Gastrocnemius medialis (tissue), 4 donors: ENCODE measurements at places on chromosomes 13 and 19.

DNA sequence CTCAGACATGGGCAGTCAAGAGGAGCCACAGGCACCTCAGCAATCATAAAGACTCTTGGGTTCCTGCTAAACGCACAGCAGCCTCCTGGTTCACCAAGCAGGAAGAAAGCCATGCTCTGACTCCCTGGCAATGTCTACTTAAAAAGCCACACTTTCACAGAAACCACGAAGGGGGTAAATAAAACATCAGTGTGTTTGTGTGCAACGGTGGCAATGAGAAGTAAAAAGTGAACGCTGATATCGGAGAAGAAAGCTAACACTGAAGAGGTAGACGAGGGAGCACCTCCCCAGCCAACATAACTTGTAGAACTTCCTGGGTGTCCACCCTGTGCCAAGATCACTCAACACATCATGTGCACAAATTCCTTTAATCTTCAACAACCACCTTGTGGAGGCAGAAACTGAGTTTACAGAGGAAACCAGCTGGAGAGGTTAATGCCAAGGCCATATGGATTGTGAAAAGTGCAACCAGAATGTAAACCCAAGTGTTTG lies 30.2 kb downstream of the HSPH1 start:
- no peak for DNase-seq

GRCh38 chr13:38381890-38382289 lies 32.2 kb downstream of the UFM1 start:
- DNase-seq: no peak

GRCh38 chr13:37736045-37736444 lies 133.5 kb downstream of the TRPC4 start:
- DNase-seq: no peak

- peak; percentile 38 for DNase-seq
Observed at GRCh38 chr19:49512970-49513745, 697 bp downstream of the FCGRT start.

DNA sequence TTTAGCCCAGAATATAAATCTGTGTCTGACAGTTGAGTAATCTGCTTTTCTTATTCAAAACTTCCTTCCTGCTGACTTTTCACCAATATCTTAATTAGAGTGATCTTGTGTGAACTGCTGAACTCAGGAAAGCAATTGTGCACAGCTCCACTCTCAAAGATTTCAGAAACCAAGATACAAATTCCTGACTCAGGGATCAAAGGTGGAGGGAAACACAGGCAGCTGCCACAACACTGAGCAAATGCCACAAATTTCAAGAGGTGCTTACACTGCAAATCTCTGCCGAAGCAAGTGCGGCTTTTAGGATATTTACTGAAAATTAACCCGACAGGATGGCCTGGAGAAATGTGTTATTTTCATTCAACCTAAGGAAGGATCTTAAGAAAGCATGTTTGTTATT lies 111.4 kb downstream of the STOML3 start:
- no peak for DNase-seq

DNA sequence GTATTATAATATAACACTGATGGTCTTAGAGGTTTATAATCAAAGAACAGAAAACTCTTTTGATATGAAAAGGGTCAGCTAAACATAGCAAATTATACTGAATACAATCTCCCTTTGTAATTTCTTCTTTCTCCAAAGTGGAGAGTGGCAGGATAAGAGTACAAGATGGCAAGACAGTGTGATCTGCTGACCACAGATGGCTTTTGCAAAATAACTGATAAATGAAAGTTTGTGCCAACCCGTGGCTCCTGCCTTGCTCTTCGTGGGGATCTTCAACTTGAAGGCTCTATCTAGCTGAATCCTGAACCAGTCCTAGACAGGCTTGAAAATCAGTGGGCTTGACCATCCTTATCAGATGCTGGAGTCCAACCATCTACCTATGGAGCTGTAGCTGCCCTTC lies 185.7 kb downstream of the VWA8 start:
- no peak for DNase-seq

- DNase-seq: no peak
Observed at GRCh38 chr13:20799726-20800416, 26.1 kb upstream of the EEF1AKMT1 start.

DNA sequence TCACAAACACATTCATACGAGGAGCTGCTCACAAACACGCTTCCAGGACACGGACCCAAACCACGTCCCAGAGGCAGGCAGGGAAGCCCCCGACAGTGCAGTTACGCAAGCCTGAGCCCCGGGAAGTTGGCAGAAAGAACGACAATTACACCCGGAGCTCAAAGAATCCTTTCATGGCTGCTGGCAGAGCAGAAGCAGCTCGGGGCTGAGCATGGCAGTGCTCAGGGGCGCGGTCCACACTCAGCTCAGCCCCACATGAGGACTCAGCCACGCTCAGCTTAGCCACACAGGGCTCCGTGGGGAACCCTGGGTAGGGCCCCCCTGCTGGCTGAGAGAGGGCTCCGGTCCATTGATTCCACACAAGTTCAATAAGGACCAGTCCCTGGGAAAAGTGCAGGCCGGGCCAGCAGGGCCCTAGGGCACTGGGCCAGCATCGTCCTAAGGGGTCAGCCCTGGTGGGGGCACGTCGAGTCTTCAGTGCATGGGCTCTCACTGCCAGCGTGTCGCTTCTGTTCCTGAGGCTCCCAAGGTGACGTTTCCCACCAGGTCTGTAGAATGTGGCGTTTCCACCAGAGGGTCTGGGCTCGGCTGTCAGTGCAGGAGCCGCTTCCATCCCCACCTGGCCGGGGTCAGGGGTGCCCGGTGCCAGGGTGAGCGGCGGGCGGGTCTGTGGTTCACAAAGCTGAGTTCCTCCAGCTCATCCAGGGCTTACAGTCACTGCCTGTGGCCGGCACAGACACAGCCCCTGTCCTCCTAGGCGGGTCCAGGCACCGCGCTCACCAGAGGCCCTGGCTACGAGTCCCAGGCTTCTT lies 23.1 kb downstream of the GAS6 start:
- DNase-seq: no peak

DNA sequence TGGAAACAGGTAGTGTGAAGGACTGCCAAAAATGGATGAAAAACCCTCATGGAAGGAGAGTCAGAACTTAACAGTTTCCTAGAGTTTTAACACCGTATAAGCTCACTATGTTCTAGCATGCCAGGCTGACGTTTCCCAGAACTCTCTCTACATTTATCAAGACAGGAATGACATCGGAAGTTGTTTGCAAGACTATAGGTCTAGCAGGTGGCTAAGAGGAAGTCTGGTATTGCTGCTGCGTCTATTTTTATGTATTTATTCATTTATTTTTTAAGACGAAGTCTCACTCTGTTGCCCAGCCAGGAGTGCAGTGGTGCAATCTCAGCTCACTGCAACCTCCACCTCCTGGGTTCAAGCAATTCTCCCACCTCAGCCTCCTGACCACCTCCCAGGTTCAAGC lies 20.5 kb upstream of the ARL11 start:
- DNase-seq: no peak

GRCh38 chr19:29001141-29001581 lies 211.8 kb downstream of the UQCRFS1 start:
- no peak for DNase-seq

- DNase-seq: no peak
Observed at GRCh38 chr19:21483589-21484170, 21.7 kb upstream of the ZNF429 start.

DNA sequence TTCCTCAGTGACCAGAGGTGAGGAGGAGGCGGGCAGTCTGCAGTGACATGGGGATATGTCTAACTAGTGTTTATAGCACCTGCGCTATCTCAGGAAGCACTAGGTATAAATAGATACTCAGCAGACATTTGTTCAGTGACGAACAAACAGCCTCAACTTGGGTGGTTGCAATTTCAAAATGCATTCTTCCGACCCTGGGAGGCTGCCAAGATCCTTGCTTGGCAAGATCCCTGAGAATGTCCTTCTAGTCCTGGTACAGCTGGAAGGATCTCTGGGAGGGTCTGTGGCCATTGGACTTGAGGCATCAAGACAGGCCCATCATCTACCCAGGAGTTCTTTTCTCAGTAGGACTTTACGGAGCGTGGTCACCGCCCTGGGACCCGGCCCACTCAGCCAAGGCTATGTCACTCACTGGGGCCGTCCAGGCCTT lies 299.5 kb downstream of the ZNF536 start:
- DNase-seq: no peak

DNA sequence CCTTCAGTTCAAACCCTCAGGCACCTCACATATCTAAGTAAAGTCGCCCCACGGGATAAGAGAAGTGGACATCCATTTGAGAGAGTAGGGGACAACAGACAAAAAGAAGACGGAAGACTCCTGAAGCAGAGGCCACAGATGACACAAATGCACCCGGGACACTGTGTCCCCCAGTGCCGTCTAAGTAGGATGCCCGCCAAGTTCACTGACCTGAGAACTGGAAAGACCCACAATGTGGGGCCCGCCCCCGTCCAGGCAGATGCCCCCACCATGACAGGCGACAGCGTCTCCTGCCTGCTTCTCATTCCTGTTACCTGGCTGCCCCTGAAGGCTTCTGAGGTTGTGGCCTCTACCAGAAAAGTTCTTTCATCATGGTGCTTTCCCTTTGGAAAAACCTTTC lies 16.9 kb downstream of the ANKRD27 start:
- no peak for DNase-seq

DNA sequence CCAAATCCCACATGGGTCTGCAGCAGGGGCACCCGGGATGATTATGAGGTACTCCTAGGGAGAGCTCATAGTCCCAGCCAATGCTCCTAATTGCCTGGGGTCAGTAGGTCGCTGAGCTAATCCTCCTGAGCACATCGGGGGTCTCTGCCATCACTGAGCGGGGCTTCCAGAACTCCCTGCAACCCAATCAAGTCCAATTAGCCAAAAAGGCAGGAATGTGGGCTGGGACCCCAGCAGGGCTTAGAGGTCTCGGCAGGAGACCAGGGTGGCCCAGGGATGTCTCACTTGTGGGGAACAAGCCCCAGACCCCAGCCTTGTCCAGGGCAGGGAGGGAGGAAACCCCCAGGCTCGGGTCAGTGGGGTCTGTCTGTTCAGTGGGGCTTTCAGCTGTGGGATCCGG lies 17.1 kb upstream of the CPAMD8 start:
- no peak for DNase-seq

DNA sequence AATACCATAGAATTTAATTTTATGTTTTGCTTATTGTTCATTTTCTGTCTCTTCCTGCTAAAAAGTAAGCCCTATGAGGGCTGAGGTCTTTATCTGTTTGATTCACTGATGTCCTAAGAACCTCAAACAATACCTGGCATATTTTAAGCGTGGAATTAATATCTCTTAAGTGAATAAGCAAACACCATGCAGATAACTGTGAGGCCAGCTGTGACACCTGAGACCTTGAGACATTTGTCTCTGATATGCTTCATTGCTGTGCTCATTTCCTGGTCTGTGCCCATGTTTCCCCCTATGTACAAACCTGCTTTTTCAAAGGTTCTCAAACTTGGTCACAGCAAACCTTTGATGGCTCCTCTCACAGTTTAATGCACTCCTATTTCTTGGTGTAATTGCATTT lies 254.6 kb downstream of the COG6 start:
- no peak for DNase-seq

DNA sequence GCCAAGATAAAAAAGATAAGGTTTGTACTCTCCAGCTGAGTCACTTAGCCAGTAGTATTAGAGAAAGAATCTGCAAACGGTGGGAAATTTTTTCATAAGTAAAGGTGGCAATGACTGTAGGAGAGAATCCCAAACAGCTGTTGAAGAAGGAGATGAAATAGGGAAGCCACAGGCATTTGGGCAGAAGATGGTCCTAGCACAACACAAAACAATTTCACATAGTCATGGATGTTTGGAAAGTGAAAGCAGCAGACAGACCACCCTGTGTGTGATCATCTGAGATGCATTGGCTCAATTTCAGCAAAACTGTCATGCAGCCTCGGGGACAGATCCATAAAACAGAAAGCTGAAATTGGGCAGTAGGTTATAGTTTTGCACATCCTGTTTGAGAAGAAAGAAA lies 2832.4 kb downstream of the PCDH9 start:
- no peak for DNase-seq

DNA sequence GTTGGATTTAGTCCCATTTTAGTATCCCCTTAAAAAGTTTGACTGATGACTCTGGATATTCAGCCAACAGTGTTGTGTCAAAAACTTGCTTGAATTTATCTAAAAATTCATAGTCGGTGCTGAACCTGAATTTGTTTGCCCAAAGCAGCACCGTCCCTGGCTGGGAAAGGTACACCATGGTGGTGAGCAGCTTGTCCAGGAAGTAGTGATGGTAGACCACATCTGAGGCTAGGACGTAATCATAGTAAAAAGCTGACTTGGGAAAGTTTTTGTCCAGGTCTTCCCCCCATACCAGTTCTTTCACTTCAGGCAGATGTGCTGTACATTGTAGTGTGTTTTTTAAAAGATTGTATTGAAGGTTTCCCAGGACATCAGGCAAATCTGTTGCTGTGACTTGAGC lies 8.8 kb downstream of the METTL21C start:
- DNase-seq: no peak

DNA sequence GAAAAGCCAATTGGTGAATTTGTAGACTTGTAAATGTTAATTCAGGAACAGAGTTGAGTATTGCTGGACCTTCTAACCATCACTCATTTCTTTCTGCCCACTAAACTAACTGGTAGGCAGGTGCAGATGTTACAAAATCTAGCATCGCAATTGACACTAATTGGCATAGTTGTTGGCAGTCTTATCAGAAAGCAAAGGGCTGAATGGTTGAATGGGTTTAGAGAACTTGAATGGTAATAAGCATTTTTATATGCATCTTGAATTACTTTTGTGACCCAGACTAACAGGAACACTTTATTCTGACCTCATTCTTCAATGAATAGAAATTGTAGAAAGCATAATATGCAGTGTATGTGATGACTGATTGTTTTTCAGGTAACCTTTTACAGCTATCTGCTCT lies 189.1 kb downstream of the GGACT start:
- no peak for DNase-seq

- DNase-seq: no peak
Observed at GRCh38 chr13:51839711-51840540, 5.1 kb downstream of the TMEM272 start.

DNA sequence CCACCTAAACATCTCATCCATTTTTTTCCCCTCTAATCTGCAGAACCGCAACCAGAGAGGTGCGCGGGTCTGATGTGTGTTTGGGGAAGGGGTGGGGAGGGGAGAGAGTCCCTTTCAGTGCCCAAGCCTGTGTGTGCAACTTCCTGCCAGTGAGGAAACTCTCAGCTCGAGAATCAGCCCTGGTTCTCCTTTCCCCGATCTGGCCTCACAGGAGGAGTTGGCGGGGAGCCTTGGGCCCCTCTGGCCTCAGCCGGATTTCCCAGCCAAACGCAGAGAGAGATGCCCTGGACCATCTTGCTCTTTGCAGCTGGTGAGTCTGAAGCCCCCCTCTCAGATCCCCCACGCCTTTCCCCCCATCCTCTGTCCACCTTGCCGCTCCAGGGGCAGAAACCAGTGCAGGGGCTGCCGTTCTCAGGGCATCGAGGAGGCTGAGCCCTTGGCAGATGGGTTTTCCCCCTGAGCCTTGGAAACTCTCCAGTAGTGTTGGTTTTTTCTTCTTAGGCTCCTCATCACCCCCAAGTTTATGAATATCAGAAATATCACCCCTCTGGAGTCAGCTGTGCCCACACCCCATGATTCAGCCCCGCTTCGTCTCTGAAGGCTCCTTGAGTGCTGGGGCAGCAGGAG lies at the start of gene C19orf38:
C19orf38 (plus strand) TSS at position 186 of the 627 bp plus-strand sequence; CDS start at position 280, 94 bp downstream.
- DNase-seq: no peak

GRCh38 chr13:53004573-53004972 lies 24.0 kb upstream of the OLFM4 start:
- no peak for DNase-seq
